ENCODE measurements at places on chromosomes 2 and 18. TPM values are rescaled to one million over a fixed set of nuclear protein-coding genes. Genes with fewer than 3 reads are reported as not detected.

CYS1 gene
- 2.0 TPM for total RNA-seq

SUCLG1 gene
- 44.8 TPM for total RNA-seq

SULT1C3 gene
- total RNA-seq = not detected

PER2 gene
- total RNA-seq = 2.8 TPM

REG1A gene
- total RNA-seq = not detected

GPR75 gene
- total RNA-seq = 0.71 TPM

UGT1A4 gene
- not detected for total RNA-seq

DSEL gene
- 43.2 TPM for total RNA-seq

EML6 gene
- 1.8 TPM for total RNA-seq

UGT1A3 gene
- total RNA-seq = not detected

GPR45 gene
- total RNA-seq = not detected

FOXD4L1 gene
- 0.09 TPM for total RNA-seq

MEP1B gene
- total RNA-seq = not detected

FBXO15 gene
- total RNA-seq = 1.1 TPM

RGPD8 gene
- total RNA-seq = 11.1 TPM

DSG4 gene
- total RNA-seq = not detected

MFSD2B gene
- total RNA-seq = 0.28 TPM

CCDC178 gene
- total RNA-seq = 0.28 TPM

STPG4 gene
- 0.37 TPM for total RNA-seq

FEV gene
- not detected for total RNA-seq
